ENCODE measurements at places on chromosomes 6 and 20. TPM values are rescaled to one million over a fixed set of nuclear protein-coding genes. Genes with fewer than 3 reads are reported as not detected.

The CD24 gene
- 2,167 TPM for total RNA-seq

The FBXO30 gene
- total RNA-seq = 9.0 TPM

The ERVFRD-1 gene
- total RNA-seq = not detected

DNA sequence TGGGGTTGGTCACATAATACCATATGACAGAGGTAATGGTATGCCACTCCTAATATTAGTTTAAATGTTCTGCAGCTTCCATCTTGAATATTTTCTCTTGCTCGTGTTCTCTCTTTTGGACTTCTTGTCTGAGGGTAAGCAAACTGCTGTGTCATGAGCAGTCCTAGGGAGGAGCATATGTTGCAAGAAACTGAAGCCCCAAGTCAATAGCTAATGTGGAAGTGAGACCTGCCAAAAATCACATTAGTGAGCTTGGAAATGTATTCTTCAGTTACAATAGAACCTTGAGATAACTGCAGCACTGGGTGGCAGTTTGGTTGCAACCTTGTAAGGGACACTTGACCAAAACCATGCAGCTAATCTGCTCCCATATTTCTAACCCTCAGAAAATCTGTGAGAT is 178.2 kb upstream of the IMPG1 start:
- H3K36me3 ChIP-seq = no peaks in the 10 kb centered on the region
- H3K27ac ChIP-seq = no peak overlapping the region
- H3K27me3 ChIP-seq = no peaks in the 10 kb centered on the region
- no peak for DNase-seq
- no peaks in the 10 kb centered on the region for H3K4me1 ChIP-seq
- H3K4me3 ChIP-seq = no peak overlapping the region

DNA sequence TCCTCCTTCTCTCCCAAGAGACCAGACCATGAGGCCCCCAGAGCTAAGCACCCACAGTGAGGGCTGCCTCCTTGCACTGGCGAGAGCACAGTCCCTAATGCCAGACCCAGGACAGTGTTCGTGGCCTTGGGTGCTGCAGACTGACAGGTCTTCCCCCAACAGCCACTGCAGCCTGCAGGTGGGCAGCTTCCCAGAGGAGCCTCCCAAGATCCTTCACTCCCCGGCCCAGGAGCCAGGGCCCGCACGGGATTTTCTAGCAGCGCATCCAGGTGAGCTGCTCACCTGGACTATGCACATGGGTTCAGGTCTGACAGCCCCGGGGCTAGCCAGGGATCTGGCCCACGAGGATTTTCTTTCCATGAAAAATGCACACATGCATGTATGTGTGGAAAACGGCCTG is 41.7 kb downstream of the SUMO4 start:
- H3K4me3 ChIP-seq = no peak overlapping the region
- H3K4me1 ChIP-seq = no peaks in the 10 kb centered on the region
- no peak for DNase-seq
- H3K36me3 ChIP-seq = no peaks in the 10 kb centered on the region

DNA sequence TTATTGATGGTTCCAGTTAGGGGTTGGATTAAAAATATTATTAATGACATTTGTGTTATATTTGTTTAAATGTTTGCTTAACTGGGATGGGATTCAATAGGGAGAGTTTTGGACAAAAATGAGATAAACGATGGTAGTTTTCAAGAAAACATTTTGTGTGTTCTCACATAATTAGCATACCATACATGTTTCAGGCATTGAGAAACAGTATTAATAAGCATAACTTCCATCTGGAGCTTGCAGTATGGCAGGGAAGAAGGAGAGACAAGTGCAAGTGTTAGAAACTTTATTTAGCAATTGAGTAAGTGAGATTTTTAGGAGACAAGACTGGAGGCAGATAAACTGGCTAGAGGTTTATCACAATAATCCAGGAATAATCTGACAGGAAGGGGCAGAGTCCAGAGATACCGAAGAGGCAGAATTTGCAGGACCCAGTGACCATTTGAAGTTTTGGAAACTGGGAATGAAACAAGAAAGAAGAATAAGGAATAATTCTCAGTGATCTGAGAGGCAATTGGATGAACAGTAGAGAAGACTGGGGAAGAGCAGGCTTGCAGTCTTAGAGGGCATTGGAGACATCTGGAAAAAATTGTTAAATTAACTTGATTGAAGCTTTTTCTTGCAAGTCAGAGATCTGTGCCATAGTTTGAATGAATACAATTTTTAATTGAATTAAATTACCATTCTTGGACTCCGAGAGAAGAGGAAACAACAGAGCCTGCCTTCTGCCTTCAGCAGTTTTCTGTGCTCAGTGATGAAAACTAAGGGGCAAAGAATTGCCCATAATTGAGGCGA is 73.0 kb upstream of the PTCHD4 start:
- no peak overlapping the region for H3K4me3 ChIP-seq
- DNase-seq = no peak

The APOBEC2 gene
- not detected for total RNA-seq

The NMBR gene
- total RNA-seq = not detected

GRCh38 chr6:22333802-22334201 is 37.0 kb upstream of the PRL start:
- no peak overlapping the region for H3K27ac ChIP-seq
- H3K36me3 ChIP-seq = no peaks in the 10 kb centered on the region
- H3K4me3 ChIP-seq = no peak overlapping the region
- no peaks in the 10 kb centered on the region for H3K4me1 ChIP-seq

The SNAI1 gene
- not detected for total RNA-seq

- no peaks in the 10 kb centered on the region for H3K36me3 ChIP-seq
- no peak overlapping the region for H3K4me3 ChIP-seq
- H3K4me1 ChIP-seq = no peaks in the 10 kb centered on the region
- H3K27me3 ChIP-seq = no peaks in the 10 kb centered on the region
- no peak for DNase-seq
Observed at GRCh38 chr6:2554651-2555260, 196.0 kb downstream of the MYLK4 start.

The TRIM15 gene
- 5.8 TPM for total RNA-seq

The KCNQ5 gene
- total RNA-seq = 0.48 TPM

GRCh38 chr6:56860475-56860874 is 94.4 kb upstream of the BEND6 start:
- no peak overlapping the region for H3K27ac ChIP-seq
- H3K27me3 ChIP-seq = no peaks in the 10 kb centered on the region
- H3K4me3 ChIP-seq = no peak overlapping the region
- DNase-seq = peak; percentile 28
- H3K36me3 ChIP-seq = no peaks in the 10 kb centered on the region

GRCh38 chr6:135266675-135267074 is 85.6 kb downstream of the MYB start:
- H3K4me3 ChIP-seq = no peak overlapping the region
- peak overlapping the region; percentile 89 for H3K27ac ChIP-seq
- no peaks in the 10 kb centered on the region for H3K36me3 ChIP-seq
- H3K27me3 ChIP-seq = no peaks in the 10 kb centered on the region
- peak; percentile 38 for DNase-seq

- no peaks in the 10 kb centered on the region for H3K4me1 ChIP-seq
- H3K36me3 ChIP-seq = no peaks in the 10 kb centered on the region
- H3K27ac ChIP-seq = no peak overlapping the region
Observed at GRCh38 chr20:52569201-52569600, 377.6 kb upstream of the ZFP64 start.

GRCh38 chr6:2531426-2532215 is 219.1 kb downstream of the MYLK4 start:
- no peak for DNase-seq
- no peak overlapping the region for H3K4me3 ChIP-seq
- H3K4me1 ChIP-seq = no peaks in the 10 kb centered on the region
- H3K36me3 ChIP-seq = no peaks in the 10 kb centered on the region
- peaks cover 6% of the 10 kb centered on the region for H3K27me3 ChIP-seq

DNA sequence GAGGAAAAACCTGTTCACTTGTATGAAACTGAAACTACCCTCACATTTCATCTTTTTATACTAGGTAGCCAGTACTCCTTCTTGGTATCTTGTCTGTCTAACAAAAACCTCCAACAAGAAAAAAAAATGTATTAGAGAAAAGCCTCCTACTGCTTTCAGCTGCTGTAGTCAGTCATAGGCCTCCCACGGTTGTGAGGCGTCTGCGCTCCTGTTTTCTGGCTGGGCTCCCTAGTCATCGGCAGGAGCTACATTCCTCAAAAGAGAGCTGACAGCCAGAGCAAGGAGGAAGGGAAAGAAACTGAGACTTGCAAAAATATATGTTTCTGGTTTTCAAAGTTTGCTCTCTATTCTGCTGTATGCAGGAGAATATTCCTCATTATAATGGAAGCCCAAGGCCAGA is 517.0 kb downstream of the LMBRD1 start:
- H3K36me3 ChIP-seq = no peaks in the 10 kb centered on the region
- DNase-seq = no peak
- no peaks in the 10 kb centered on the region for H3K4me1 ChIP-seq
- no peaks in the 10 kb centered on the region for H3K27me3 ChIP-seq
- H3K27ac ChIP-seq = no peak overlapping the region
- no peak overlapping the region for H3K4me3 ChIP-seq

DNA sequence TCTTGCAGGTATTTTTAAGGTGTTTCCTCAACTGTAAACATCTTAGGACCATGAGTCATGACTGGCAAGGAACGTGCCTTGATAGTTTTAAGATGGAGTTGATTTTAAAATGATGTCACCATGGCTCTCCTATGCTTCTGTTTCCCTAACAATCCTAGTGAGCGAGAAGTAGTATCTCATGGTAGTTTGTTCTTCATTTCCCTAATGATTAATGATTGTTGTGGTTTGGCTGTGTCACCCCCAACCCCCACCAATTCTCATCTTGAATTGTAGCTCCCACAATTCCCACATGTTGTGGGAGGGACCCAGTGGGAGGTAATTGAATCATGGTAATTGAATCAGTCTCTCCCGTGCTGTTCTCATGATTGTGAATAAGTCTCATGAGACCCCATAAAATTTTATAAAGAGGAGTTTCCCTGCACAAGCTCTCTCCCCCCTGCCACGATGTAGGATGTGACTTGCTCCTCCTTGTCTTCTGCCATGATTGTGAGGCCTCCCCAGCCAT is 16.8 kb upstream of the BNIP5 start:
- H3K4me3 ChIP-seq = no peak overlapping the region
- H3K36me3 ChIP-seq = no peaks in the 10 kb centered on the region
- H3K27ac ChIP-seq = no peak overlapping the region
- H3K4me1 ChIP-seq = no peaks in the 10 kb centered on the region
- no peak for DNase-seq
